ENCODE measurements at places on chromosomes 2 and 18.

- DNase-seq, result no peak
Measured at GRCh38 chr18:48986851-48987761, 36.3 kb upstream of the SMAD7 start.

GRCh38 chr18:76822506-76823160 lies at the start of gene ZNF236:
Gene ZNF236 (plus strand): TSS chr18:76822557. CDS start chr18:76822608, 51 bp downstream.
- DNase-seq, result no peak

DNA sequence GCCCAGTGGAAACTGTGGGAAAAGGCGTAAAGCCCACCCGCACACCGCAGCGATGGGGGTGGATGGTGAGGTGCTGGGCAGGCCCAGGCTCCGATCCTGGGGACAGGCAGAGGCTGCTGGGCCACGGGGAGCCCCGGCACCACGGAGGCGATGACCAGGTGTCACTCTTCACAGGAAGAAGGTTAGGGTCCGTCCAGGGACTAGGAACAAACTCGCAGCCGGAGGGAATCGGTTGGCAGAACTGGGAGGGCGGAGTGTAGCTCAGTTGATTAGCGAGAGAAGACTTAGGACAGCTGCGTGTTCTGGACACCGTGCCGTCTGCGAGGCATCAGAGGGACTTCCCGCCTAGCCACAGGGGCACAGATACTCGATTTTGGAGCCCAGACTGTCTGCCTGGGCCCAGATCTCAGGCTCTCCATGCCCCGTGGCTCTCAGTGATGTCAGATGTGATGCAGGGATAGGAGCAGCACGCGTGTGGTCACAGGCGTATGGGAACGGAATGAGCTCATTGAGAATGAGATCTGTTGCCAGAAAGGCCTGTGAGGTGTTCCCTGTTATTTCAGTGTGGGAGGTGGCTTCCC lies 16.1 kb upstream of the ALLC start:
- no peak for DNase-seq

- DNase-seq, result no peak
Measured at GRCh38 chr2:10781746-10782145, 30.8 kb downstream of the PDIA6 start.

DNA sequence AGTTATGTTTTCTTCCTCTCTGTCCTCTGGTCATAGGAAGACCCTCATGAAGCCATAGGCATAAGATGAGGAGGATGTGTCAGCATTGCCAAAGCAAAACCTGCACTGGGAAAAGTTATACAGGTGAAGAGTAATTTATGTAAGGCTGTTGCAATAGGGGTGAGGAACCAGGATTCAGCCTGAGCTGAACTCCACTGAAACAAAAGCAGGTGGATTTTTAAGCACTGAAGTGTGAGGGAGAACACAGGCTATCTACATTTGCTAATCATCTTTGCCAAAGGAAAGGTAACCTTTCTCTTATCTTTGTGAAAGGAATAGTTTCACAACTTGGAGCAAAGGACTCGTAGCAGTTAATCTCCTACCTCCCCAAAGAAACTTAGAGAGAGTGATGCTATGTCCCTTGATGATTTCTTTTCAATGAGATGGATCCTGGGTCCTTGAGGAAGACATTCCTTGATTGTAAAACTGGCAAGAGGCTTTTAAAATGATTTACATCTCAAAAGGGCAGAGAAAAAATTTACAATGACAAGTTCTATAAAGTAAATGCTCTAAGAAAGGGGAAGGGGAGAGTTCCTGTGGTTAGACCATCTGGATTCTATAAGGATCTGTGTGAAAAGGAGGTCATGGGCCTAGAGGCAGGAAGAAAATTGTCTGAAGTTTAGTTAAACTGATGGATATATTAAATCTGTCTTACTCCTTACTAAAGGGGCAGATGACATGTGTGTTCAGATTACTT lies 385.4 kb upstream of the CDH7 start:
- no peak for DNase-seq

DNA sequence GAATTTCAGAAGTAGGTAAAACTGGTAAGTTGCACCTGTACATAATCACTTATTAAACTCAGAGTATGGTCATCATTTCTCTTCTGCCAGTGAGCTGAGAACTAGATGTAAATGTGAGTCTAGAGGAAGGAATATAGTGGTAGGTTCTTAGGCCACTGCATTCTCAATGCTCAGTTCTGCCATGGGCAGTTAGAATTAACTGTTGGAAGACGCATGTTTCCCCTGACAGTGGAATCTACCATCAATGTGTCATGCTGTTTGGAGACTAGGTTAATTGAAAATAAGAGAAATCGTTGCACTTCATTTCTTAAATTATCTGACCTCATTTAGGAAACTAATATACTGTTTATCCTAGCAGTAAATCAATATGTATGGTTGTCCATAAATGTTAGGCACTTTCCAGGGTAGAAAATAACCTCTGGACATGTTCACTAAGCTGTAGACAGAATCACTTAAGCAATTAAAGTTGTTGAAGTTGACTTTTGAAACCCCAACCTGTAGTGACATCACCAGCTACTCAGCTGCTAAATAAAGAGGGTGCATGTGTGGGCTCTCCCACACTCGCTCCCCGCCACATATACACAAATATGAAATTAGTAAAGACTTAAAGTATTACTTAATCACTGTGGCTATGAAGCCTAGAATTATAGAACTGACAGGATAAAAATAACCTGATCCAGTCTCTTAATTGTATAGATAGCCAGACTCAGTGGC lies 91.5 kb upstream of the NOSTRIN start:
- no peak for DNase-seq

DNA sequence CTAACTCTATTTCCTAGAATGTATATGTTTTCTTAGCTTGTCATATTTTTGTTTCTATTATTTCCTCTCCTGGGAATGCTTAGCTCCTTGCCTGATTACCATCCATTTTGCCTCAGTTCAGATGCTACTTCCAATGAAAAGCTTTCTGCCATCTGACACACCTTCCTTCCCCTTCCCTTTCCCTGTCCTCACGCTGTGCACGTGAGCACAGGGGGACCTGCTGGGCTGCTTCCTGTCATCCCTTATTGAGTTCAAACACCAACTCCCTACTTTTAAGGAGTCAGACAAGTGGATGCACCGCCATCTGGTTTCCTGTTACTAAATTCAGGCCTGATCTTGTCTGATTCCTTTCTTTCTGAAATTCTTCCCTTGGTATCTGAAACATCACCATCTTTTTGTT lies 2.4 kb upstream of the INO80C start:
- DNase-seq, result no peak

DNA sequence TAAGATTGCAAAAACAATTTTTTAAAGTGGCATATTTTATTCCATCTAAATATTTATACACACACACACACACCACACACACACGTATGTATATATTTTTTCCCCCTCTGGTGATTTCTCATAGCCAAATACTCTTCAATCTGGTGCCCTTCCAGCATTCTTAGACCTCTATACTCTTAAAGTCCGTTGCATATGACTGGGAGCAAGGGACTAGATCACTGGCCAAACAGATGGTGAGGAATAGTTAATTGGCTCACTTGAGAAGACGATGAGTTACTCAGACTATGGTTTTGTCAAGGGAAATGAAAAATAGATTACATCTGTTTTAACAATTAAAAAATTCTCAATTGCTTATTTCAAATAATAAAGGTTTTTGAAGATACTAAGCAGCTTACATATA lies 512.5 kb upstream of the LRRTM4 start:
- no peak for DNase-seq

DNA sequence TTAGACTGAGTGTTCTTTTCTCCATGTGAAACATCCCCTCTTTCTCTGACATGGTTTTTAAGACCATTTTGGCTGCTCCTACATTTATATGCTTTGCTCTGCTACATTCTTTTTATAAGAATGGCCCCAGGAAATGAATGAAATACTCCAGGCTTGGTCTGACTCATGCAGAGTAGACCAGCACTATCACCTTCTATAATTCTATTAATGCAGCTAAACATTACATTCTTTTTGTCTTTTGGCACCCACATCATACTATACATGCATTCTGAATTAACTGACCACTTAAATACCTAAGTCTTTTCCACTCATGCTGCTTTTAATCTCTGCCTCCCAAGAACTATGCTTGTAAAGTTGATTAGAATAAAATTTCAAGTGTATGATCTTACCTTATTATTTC lies 94.1 kb downstream of the AAK1 start:
- no peak for DNase-seq

DNA sequence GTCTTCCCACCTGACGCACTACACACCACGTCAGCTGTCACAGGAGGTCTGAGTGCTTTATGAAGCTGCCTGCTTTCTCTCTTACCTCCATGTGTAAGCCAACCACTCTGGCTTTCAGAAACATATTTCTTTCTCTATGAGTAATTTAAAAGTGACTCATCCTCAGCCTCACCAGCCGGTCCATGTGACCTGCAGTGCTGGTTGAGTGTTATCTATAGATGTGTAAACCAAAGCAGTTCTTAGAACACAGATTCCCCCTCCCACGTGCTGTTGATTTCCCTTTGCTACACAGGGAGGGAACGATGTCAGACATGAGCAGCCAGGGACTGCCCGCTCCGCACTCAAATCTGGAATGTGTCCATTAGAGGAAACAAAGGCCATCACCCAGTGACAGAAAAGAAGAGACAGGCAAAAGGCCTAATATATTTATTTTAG lies 157.8 kb downstream of the BCL2 start:
- peak; percentile 87 for DNase-seq

- no peak for DNase-seq
Measured at GRCh38 chr2:46847185-46847710, 68.4 kb downstream of the MCFD2 start.

- no peak for DNase-seq
Measured at GRCh38 chr2:227179988-227180685, 15.7 kb downstream of the COL4A3 start.

- DNase-seq, result no peak
Measured at GRCh38 chr2:170077830-170078569, 99.9 kb upstream of the MYO3B start.
